ENCODE measurements at places on chromosomes 5 and 9. TPM values are rescaled to one million over a fixed set of nuclear protein-coding genes. Genes with fewer than 3 reads are reported as not detected.

ZNF366 gene
- polyA plus RNA-seq, result not detected

GARIN3 gene
- polyA plus RNA-seq, result not detected

FBLL1 gene
- 1.2 TPM for polyA plus RNA-seq

PCDHB8 gene
- polyA plus RNA-seq, result 0.75 TPM

NDFIP1 gene
- polyA plus RNA-seq, result 61.3 TPM

DNA sequence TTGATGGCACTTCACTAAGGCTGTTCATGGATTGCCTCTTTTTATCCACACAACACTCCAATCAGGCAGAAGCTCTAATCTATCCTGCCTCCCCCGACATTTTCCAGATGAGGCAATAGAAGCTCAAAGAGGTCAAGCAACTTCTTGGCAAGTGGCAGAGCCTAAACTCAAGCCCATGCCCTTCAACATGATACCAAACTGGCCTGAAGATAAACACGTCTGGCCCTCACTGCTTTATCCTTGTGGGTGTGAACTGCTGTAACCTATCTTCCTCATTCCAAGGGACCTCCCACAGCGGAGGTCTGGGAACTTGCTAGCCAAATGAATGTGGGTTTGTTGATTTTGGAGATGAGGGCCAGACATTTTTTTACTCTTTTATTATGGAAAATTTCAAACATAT lies 9.5 kb downstream of the SLC35A4 start:
- no peak for DNase-seq

DNA sequence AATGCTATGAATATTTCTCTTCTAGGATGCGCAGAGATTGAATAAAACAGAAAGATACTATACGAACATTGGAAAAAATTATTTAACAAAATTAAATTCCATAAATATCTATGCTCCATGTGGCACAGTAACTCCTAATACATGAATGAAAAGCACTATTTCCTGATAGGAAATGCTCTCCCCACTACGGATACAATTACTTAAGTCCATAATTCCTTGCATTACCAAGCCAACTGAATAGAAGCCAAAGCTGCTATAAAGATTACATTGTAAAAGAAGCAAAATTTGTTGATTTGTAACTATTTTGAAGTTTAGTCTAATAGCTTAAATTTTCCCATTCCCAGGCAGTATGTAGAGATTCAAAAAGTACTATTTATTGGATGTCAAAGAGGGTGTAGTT lies 61.8 kb upstream of the SNX2 start:
- DNase-seq, result no peak

DNA sequence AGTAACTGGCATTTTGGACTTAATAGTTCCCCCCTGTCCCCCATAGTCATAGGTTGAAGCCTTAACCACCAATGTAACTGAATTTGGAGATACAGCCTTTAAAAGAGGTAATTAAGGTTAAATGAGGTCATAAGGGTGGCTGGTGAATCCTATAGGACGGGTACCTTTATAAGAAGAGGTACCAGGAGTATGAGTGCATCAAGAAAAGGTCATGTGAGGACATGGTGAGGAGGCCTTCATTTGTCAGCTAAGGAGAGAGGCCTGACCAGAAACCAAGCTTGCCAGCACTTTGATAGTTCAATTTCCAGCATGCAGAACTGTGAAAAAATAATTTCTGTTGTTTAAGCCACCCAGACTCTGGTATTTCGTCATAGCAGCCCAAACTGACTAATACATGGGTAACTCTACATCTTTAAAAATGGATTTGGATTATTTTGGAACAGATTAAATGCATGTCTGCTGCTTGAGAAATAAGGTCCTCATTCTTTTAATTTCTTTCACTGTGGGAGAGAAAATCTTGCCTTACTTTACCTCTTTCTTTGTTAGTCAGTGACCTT lies 9.7 kb downstream of the RASA1 start:
- DNase-seq, result no peak

DNA sequence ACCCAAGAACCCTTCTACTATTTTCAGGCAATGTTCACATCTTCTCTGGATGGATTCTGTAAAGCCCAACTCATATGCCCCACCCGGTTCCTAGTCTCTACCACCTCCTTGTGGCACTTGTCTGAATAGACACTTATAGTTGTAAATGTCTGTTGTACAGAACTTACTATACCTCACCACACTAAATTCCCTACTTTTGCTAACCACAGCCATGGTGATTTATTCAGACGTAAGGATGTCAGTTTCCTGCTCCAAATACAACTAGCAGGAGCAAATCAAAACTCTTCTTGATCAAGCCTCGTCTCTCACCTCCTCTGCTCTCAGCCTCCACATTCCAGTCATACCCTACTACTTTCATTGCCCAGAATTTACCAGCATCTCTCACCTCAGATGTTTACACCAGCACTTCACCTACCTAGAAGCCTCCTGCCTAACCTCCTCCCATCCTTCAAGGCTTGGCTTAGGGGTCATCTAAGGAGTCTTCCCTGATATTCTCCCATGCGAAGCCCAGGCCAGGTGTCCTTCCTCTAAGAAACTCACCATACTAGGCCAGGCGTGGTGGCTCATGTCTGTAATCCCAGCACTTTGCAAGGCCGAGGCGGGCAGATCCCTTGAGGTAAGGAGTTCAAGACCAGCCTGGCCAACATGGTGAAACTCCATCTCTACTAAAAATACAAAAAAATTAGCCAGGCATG lies 75.5 kb downstream of the MAPKAP1 start:
- DNase-seq, result peak; percentile 56

GRCh38 chr5:78127875-78128274 lies 166.6 kb downstream of the AP3B1 start:
- no peak for DNase-seq

DNA sequence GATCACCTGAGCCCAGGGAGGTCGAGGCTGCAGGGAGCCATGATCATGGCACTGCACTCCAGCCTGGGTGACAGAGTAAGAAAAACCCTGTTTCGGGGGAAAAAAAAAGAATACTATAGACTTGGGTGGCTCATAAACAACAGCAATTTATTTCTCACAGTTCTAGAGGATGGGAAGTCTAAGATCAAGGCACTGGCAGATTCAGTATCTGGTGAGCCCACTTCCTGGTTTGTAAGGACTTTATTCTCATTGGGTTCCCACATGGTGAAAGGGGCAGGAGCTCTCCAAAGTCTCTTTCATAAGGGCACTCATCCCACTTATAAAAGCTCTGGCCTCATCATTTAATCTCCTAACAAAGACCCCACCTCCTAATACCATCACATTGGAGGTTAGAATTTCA lies 8.7 kb downstream of the HINT1 start:
- no peak for DNase-seq

DNA sequence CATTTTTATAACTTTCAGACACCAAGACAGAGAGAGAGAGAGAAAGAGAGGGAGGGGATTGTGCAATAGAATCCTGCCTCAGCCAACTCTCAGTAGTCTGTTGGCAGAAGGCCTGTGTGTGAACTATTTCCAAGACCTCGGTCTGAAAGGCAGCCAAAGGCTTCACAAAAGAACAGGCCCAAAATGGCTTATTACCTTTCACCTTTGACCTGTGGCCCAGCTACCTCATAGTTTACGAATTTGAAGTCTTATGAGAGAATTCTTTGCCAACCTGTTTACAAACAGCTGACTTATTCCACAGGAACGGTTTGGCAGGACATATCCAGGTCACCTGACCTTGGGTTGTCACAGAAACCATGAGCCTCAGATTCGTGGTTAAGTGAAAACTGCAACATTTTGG lies 48.6 kb downstream of the NR2F1-AS1 start:
- DNase-seq, result peak; percentile 30

GRCh38 chr5:169009123-169009522 lies 291.8 kb downstream of the SLIT3 start:
- DNase-seq, result no peak

DNA sequence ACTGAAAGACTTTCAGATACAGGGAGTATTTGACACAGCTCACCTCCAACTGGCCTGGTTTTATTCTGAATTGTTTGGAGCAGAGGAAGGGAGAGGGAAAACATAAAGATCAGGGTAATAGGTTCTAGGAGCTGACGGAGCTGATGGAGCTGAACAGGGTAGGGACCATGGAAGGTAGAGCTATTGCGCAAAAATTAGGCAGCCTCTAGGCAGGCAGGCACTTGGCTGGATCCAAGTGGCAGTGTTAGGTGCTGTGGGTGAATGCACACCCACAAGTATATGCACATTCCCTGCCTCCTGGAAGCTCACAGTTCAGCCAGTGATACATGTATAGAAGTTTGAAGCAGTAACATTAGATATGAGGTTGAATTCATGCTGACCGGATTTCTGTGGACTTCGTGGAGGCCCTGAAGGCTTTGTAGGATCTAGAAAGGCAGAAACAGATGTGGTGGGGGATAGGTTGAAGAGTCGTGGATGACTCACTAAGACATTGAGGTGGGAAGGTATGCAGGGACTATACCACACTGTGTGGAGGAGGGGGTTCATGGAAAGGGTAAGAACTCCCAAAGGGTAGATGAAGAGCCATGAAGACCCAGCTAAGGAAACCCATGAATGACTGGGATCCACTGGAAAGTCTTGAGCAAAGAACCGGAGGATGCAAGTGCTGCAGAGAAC lies 50.8 kb downstream of the WWC1 start:
- no peak for DNase-seq

DNA sequence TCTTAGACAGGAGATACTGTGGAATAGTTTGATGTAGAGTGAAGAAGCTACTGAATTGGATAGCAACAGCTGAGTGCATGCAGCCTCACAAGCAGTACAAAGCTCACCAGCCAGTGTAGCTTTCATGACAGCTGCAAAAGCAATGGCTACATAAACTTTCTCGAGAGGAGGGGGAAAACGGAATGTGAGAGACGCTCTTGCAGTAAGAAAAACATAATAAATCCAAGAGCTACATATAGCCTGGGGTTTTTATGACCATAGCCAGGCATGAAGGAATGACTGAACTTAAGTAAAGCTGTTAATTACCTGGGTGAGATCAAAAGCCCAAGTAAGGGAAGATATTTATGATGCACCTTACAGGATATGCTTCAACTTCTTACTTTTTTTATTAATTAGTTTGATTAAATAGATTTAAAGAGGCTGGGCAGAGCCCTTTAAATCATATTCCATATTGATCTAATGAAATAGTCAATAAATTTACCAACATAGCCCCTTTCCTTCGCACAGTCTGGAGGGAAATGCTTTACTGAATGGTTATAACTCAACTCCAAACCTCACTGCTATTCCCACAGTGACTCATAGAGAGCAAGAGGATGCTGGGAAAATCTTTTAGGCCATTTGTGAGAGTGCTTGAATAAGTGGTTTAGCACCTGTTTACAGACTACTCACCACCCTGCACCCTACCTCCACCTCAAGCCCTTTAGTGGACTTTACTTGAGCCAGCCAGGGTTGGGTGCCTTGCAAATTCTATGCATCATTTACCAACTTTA lies 407.2 kb upstream of the CLINT1 start:
- DNase-seq, result no peak

Data from hepatocyte (in vitro differentiated cells).